ENCODE measurements at places on chromosomes 16 and 17. TPM values are rescaled to one million over a fixed set of nuclear protein-coding genes. Genes with fewer than 3 reads are reported as not detected.

MATCAP1 gene
- total RNA-seq: 61.7 TPM

KDM6B gene
- 22.3 TPM for total RNA-seq

CA7 gene
- total RNA-seq: 9.9 TPM

PEMT gene
- 21.0 TPM for total RNA-seq

TP53TG3B gene
- not detected for total RNA-seq

ARHGDIG gene
- 133 TPM for total RNA-seq

TMC5 gene
- total RNA-seq: 0.46 TPM

PIGW gene
- total RNA-seq: 4.3 TPM

PRCD gene
- total RNA-seq: 15.7 TPM

DNA sequence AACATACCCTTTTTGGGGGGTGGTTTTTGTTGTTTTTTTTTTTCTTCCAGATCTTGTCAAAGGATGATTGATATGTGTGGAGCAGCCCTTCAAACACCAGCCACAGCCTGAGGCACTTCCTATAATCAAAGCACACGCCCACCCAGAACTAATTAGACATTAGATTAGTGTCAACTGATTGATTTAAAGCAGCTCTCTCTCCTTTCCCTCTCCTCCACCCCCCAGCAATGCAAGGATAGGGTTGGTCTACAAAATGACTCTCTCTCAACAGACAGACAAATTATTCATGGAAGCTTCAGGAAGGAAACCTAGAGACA is 250.3 kb upstream of the SOX9 start:
- no peak for DNase-seq

DNA sequence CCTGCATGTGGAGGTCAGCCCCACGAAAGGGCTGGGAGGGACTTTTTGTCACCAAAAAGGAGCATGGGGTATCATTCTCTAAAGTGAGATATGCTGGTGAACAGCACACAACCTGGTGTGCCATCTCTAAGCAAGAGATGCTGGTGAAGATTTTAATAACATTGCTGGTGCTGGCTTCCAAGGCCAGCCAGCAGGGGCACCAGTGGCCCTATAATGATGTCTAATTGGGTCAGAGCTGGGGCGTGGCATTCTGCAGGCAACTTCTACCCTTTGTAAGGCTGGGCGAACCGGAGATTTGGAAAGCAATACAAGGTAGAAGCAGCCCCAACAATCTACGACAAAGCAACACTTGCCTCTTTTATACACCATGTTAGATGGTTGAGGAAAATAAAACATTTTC is 16.8 kb downstream of the SDR42E1 start:
- no peak for DNase-seq

- DNase-seq: no peak
These were observed 14.0 kb upstream of the DPEP1 start for GRCh38 chr16:89599451-89599858.

GRCh38 chr17:31148205-31148604 is 53.4 kb downstream of the NF1 start:
- no peak for DNase-seq

DNA sequence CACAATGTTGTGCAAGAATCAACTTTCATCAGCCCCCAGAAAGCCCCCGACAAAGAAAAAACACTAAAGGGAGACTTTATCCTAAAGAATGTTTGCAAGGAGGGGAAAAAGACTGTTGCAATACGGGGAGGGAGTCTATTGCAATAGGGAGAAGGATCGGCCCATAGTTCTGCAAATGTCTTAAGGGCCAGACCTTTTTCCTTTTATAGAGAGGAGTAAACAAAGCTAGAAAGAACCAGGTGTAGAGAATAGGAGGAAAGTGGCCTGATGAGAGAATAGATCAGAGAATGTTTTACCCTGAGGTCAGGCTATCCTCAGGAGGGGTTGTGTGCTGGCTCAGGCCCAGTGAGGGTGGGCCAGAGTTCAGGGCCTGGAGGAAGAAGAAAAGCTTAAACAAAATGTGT is 8.7 kb upstream of the CAVIN1 start:
- no peak for DNase-seq

DNA sequence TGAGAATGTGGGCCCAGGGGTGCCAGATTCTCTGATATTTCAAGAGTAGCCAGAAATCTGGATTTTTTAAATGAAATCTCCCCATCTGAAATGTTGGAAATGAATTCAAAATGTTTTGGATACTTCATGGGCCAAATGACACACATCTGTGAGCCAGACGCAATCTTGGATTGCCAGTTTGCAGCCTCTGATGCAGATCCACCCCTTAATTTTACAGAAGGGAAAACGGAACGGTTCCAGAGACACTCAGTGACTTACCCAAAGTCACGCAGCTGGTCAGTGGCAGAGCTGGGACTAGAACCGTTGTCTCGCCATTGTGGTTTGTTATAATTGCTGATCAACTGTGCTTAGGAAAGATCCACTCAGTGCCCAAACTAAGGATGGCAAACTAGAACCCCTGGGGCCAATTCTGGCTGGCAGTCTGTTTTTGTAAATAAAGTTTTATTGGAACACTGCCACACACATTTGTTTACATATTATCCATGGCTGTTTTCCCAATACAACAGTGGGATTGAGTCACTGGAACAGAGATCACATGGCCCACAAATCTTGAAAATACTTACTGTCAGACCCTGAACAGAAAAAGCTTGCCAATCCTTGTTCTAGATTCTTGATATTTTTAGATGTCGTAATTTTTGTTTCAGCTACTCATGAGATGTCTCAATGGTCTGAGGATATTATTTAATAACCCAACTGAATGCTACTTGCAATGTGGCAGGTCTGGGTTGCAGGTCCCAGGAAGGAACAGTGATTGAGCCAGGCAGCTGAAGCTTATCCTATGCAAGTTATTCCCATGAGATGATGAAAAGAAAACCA is 143.8 kb downstream of the AXIN2 start:
- no peak for DNase-seq

- no peak for DNase-seq
These were observed 3.5 kb upstream of the DLX4 start for GRCh38 chr17:49965524-49965909.

- DNase-seq: no peak
These were observed 15.3 kb upstream of the TNS4 start for GRCh38 chr17:40516581-40517285.

DNA sequence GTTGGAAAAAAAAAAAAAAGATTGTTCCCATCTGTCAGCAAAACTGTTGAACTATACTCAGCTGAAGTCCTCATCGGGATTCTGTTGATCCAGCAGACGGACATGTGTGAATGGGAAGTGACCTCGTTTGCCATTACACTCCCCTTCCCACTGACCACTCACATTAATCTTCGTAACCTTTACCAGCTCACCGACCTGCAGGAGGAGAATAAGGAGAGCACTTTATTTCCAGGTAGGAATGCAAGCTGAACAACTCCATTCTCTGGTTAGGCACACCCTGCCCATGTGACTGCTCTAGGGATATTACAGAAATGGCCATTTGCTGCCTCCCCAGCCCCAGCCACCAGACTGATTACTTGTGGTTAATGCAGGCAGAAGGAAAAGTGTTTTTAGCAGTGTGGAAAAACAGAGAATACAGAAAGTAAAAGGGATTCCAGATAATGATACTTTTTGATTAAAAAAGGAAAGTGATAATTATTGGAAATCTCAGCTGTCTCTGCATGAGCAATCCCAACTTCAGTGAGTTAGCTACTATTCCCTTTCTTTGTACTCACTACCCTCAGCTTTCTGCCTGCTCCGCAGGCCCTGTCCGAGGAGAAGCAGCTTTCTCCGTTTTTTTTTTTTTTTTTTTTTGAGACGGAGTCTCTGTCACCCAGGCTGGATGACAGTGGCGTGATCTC is 23.6 kb upstream of the YWHAE start:
- DNase-seq: no peak

GRCh38 chr17:57890857-57891232 is 41.0 kb upstream of the MRPS23 start:
- DNase-seq: no peak

GRCh38 chr16:27169511-27170071 is 33.7 kb upstream of the KDM8 start:
- no peak for DNase-seq

DNA sequence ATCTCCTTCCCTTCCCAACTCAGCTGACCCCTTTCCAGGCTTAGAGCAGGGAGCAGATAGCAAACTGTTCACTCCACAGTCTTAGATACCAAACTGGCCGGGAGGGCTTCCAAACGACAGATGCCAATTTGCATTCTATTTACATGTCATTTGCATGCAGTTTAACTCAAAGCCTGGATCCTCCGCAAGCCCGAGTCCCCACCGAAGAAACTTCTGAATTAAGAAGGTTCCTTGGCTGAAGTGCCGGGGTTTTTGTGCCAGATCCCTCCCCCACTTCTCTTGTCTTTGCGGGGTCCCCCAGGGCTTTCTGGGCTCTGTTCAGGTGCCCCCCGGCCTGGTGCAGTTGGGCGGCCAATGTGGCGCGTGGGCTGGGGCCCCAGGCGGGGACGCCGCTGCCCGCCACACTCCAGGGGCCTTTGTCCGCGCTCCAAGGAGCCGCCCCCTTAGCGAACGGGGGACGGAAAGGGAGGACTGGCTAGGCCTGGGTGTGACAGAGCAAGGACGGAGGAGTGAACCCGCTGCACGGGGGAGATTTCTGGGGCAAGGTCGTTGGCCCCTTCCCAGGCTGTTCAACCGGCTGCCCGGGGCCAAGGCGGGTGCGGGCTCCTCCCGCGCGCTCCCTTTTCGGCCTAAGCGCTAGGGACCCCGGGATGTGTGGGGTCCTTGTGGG is 1.2 kb downstream of the GPRC5B start:
- DNase-seq: peak; percentile 82

DNA sequence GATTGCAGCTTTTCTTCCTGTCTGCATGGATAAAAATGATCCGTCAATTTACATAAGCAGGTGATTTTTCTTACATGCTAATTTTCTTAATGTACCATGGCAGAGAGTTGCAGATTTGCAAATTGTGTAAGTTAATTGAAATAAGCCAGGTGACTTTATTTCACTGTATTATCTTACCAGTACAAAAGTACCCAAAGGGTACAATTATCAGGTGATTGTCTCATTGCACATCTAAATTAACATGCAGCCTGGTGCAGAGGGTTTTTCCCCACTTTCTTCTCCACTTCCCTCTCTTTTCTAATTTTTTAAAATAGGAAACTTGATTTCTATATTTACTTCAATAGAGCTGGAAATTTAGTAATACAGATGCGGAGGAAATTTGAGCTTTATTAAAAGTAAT is 11.2 kb downstream of the NLK start:
- DNase-seq: no peak

- no peak for DNase-seq
These were observed 24.7 kb downstream of the NTAN1 start for GRCh38 chr16:15031179-15031578.

GRCh38 chr17:61837175-61838051 is 25.9 kb downstream of the BRIP1 start:
- peak; percentile 16 for DNase-seq
